Activated naive CD4-positive, alpha-beta T cell treated with Interleukin-2 at 50 U/mL for 16 hours (primary cell): ENCODE measurements at places on chromosomes 6 and 20.

GRCh38 chr20:10637563-10637962 is 36.2 kb downstream of the JAG1 start:
- DNase-seq, result no peak

DNA sequence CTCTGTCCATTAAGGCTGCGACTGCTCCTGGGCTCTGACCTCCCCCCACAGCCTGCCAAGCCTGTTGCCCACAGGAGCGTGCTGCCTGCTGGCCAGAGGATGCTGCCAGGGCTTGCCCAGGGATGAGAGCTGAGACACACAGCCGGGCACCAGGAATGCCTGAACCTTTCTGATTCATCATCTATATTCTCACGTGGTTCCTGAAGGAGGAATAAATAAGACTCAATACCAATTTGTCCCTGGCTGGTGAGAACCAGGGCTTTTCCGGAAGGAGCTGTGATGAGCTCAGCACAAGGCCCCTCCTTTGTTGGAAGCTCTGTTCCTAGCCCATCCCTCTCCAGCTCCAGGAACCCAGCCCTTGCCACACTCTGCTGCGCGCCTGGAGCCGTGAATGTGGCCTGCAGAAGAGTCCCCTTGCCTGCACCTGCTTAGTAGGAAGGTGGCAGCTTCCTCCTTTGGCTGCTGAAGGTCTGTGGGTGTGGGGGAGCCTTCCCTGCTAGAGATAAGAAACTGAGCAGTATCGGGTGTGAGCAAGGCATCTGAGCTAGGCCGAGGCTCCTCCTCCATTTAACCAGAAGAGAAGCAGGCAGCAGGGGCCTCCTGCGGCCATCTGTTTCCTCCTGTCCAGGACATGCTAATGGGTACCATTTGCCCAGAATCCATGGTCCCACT is 37.9 kb downstream of the SYNDIG1 start:
- no peak for DNase-seq

GRCh38 chr6:131226459-131227157 is 91.3 kb downstream of the AKAP7 start:
- DNase-seq, result no peak

DNA sequence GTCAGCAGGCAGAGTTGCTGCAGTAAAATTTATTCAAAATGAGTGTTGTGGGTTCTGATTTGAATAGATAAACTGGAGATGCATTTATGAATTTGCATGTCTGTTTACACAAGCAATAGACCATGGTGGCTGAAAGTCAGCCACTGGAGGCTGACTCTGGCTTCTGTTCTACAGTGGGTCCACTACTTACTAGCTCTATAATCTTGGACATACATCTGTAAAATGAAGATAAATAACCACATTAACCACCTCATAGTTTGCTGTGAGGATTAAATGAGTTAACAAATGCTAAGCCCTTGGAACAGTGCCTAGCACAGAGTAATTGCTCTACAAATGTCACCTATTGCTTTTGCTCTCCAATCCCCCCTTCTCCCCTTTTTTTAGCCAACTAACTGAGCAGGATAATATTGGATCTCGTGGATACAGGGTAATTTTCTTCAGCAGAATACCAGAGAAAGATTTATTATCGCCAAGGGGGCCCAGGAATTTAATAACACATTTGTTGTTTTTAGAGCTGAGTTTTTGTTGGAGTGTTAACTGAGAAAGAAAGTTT is 1.4 kb upstream of the PM20D2 start:
- no peak for DNase-seq

GRCh38 chr20:4763723-4764510 is 42.2 kb downstream of the PRND start:
- no peak for DNase-seq
